ENCODE measurements at places on chromosomes 12 and 14. TPM values are rescaled to one million over a fixed set of nuclear protein-coding genes. Genes with fewer than 3 reads are reported as not detected.

DNA sequence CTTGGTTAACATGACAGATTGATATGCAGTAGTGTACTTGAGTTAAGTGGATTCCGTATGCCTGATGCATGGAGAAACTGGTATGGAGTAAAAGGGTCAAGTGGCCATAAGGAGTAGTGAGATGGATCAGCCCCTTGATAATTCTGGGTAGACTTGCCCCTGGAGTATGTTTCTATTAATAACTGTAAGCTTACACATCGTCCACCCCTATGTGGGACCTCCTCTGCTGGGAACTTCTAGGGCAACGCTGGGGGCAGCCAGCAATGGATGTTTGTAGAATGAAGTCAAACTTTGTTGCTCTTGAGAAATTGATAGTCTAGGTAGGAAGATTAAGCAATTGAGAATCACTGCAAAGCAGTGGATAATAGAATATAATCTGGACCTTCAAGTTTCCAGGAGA is 3.5 kb downstream of the C12orf75 start:
- DNase-seq, result no peak

DNA sequence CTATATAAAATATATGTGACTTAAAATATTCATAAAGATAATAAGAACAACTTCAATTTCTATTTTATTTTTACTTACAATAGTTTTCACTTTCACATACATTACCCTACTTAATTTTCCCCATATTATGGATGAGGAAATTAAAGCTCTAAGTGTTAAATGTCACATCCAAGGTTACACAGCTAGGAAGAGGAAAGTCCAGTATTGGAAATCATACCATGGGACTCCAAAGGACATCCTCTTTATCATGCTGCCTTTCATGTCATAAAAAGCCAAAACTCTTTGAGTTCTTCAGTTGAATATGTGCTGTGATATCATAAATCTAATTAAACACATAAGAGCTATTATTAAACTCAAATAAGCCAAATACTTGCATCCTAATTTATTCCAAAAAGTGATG is 172.4 kb upstream of the GARIN2 start:
- no peak for DNase-seq

DNA sequence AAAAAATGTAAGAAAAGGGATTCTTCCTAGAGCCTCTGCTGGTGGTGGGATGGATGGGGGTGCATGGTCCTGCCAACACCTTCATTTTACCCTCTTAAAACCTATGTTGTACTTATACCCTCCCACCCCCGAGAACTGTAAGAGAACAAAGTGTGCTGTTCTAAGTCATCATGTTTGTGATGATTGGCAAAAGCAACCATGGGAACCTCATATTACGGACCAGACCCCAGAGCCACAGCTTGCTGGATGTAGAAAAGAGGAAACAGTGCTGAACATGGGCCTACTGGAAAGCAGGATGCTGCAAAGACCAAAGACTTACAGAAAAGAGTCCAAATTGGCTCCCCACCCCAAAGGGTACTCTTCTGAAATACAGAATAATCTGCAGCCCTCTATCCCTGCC is 311.2 kb downstream of the DUSP6 start:
- DNase-seq, result no peak

IAPP gene
- total RNA-seq, result not detected

GRCh38 chr14:54622192-54622958 is 55.4 kb downstream of the SAMD4A start:
- no peak for DNase-seq

- no peak for DNase-seq
Observed at GRCh38 chr14:70858641-70859040, 48.6 kb upstream of the PCNX1 start.

FCF1 gene
- 18.6 TPM for total RNA-seq

PLEKHH1 gene
- 5.0 TPM for total RNA-seq

DNA sequence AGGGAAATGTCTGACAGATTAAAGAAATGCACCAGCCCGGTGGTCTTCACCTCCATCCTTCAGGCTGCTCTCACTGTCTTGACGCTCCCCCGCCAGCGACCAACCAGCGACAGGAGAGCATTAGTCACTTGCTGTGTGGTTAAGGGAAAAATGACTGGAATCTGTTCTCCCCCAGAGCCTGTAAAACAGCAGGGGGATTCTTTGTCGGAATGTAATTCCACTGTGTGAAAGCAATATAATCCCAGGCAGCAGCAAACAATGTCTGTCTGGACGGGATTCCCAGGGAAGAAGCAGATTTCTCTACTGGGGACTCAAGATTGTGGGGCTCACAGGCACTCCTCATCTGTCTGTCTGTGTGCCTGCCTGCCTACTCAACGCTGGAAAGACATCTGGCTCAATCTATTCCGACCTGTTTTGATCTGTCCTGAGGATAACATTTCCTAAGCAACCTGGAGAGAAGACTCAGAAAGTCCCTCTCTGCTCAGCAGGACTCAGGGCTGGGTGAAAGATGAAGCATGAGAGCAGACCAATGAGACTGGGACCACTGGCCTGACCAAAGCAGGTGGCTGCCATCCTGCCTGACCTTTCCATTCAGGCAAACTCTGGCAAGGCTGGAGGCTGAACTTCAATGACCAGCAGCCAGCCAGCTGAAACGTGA is 54.6 kb downstream of the NUAK1 start:
- DNase-seq, result peak; percentile 96

CRACR2A gene
- not detected for total RNA-seq

GRCh38 chr14:84028080-84028604 is 1501.8 kb upstream of the FLRT2 start:
- no peak for DNase-seq

RPGRIP1 gene
- not detected for total RNA-seq

DNA sequence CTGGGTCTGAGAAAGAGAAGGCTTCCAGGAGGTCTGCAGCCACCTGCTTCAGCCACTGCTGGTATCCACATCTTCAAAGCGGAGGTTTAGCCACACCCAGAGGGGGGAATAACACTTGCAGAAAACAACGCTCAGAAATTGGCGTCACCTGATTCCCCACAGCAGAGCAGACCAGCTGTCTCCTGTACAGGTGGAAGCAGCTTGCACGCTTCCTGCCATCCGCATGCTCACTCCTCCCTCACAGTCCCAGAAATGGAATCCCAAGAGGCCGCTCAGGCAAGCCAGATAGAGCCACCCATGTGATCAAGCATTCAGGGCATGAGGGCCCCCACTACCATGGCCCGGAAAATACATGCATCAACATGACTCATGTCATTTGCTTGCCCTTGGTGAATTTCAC is 112.2 kb upstream of the DIO3 start:
- DNase-seq, result no peak

GRCh38 chr14:101525640-101526527 is 35.4 kb upstream of the DIO3 start:
- no peak for DNase-seq

GRCh38 chr12:3747543-3747942 is 5.4 kb downstream of the CRACR2A start:
- DNase-seq, result no peak

DNA sequence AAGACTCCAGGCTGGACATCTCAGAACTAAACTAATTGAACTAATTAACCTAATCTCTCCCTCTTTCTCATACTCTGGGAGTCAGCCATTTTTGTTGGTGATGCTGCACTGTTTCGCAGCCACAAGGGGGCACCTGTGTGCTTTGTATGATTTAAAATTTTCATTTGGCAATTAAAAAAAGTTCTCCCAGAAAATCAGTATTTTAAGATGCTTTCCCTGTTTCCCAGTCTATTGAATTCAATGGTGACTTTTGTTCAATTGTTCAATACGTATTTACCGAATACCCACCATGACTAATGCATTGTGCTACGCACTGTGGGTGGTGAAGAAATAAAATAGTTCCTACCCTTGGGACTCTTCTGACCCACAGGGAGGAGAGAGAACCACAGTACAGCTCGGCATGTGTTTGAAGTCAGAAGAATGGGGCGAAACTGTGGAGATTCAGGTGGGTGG is 63.7 kb downstream of the ZNF664 start:
- peak; percentile 22 for DNase-seq

DNA sequence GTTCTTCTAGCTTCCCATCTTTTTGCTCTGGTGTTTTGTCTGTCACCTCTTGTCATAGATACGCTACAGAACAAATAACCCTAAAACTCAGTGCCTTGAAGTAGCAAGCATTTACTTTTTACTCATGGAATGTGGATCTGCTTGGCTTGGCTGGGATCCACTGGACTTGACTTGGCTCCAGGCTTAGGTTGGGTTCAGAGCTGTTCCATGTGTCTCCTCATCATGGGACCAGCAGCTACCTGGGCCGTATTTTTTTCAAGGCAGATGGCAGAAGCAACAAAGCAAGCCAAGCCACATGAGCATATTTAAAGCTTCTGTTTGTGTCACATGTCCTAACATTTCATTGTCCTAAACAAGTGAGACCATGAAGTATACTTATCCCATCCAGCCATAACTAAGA is 48.7 kb upstream of the ATF1 start:
- DNase-seq, result no peak

- DNase-seq, result no peak
Observed at GRCh38 chr14:21149641-21150367, 6.1 kb downstream of the OR5AU1 start.

APOLD1 gene
- 3.3 TPM for total RNA-seq

All from A172 (cell line).